ENCODE measurements at places on chromosomes 12 and 14.

DNA sequence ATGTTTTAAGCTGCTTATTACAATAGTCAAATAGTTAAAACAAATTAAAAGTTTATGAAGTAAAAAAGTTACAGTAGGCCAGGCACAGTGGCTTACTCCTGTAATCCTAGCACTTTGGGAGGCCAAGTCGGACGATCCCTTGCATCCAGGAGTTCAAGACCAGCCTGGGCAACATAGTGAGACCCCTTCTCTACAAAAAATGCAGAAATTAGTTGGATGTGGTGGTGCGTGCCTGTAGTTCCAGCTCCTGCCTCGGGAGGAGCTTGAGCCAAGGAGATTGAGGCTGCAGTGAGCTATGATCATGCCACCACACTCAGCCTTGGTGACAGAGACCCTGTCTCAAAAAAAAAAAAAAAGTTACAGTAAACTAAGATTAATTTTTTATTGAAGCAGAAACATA is 142.6 kb downstream of the MIPOL1 start:
- DNase-seq = no peak

DNA sequence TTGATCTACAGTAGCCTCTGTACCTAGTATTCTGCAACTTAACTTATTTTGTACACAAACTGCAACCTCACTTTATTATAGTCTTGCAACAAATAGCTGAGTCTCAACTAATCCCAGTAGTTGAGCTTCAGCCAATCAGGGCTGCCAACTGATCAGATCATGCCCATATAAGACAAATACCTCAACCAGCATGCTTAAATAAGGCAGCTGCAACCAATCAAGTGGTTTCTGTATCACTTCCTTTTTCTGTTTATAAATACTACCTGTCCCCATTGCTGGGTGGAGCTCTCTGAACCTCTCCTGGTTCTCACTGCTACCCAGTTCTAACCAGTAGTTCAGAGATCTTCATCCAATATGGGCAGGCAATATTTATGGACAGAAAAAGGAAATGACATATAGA is 248.5 kb upstream of the FBXO33 start:
- DNase-seq = no peak

DNA sequence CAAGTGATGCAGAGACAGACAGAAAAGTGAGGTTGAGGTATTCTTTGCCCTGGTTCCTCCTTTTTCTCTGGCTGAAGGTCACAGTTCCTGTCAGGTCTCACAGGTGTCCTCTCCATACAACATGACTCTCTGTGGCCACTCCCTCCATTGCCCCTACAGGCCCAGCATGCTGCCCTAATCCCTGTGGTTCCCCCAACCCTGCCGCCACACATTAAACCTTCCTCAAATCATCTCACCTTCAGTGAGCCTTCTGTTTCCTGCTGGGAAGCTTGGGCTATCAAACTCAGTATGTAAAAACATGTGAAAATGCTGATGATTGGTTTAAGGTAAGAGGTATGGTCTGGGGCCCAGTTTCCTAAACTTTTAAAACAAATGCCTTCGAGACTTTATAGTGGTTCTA is 159.0 kb upstream of the E2F7 start:
- DNase-seq = no peak

- no peak for DNase-seq
Measured at GRCh38 chr12:70415987-70416386, 49.9 kb downstream of the KCNMB4 start.

GRCh38 chr12:53543539-53543938 is 36.3 kb upstream of the NPFF start:
- DNase-seq = peak; percentile 34

- no peak for DNase-seq
Measured at GRCh38 chr12:117853600-117853999, 115.2 kb downstream of the KSR2 start.

GRCh38 chr14:104519721-104520120 is 59.8 kb upstream of the C14orf180 start:
- no peak for DNase-seq

DNA sequence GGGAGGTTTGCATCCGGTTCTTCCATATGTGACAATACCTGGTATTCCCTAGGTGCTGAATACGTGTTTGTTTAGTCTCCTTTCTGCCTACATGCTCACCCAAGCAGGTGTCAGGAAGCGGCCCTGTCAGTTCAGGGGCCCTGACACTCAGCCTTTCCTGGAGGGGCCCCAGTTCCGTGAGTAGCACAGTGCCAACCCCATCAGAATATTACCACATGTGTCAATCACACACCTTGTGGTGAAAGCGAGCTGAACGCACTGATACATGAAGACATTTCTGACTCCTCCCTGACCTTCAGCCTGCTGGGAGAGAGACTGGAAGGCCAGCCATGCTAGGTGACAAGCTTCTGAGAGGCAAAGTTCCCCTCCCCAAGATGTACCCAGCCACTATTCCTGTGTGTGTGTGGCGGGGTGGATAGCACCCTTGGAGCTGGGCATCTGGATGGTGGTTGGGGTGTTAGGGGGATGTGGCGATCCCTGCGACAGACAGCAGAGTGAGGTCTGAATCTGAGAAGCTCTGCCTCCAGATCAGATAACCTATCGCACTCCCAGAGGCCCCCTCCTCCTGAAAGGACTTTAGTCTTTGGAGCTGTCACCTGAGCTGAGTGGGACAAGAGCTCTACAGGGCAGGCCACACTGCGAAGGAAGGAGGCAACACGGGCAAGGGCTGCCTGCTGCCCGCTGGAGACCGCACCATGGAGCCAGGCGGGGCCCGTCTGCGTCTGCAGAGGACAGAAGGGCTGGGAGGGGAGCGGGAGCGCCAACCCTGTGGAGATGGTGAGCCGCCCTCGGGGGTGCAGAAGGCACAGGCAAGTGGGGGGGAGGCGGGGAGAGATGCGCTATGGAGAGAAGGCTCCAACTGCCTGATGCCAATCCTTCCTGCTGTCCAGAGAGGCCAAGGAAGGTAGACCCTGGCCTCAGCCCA is at the start of gene SOAT2:
Gene SOAT2 (plus strand): TSS at position 604 of the 925 bp plus-strand sequence. CDS start 92 bp downstream, at position 696.
- peak; percentile 51 for DNase-seq

- no peak for DNase-seq
Measured at GRCh38 chr12:8553088-8553627, 12.5 kb upstream of the CLEC4E start.

DNA sequence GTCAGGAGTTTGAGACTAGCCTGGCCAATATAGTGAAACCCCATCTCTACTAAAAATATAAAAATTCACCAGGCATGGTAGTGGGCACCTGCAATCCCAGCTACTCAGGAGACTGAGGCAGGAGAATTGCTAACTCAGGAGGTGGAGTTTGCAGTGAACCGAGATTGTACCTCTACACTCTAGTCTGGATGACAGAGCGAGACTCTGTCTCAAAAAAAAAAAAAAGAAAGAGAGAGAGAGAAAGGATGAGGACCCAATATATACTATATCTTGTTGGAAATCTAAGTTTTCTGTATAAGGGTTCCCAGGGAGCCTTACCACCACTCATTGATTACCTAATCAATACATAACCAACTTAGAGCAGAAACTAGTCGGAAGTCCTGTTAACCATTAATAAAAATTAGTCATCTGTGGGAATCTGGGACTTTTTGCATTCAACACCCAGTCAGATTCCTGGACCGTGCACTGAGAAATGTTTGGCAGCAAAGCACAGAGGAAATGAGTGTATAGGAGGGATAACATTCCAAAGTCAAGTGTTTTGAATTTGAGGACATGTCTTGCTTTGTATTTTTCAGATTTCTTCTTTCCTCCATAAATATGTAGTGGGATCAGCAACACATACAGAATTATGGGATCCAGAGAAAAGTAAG is 44.8 kb upstream of the NR2C1 start:
- no peak for DNase-seq

DNA sequence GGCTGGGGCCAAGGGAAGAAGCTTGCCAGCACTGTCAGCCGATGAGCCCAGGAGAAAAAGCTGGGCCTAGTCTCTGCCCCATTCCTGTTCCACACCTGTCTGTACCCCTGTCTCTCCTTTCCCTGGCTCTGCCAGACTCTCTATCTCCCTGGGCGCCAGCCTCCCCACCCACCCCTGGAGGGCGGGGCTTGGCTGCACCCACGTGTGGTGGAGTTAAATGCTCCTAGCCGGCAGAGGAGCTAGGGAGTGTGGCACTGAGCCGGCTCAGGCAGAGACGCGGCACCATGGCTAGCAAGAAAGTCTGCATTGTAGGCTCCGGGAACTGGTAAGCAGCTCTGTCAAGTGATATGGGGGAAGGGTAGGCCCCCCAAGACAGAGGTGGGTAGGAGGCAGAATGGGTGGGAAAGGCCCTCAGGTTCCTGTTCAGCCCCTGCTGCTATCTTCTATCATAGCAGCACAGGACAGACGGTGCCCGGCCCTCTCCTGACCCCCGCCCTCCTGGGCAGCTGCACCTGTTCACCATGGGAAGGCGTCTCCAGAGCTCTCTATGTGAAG is at the start of gene GPD1:
Gene GPD1 (plus strand): TSS at position 242 of the 555 bp plus-strand sequence. CDS start 43 bp downstream, at position 285.
- no peak for DNase-seq

DNA sequence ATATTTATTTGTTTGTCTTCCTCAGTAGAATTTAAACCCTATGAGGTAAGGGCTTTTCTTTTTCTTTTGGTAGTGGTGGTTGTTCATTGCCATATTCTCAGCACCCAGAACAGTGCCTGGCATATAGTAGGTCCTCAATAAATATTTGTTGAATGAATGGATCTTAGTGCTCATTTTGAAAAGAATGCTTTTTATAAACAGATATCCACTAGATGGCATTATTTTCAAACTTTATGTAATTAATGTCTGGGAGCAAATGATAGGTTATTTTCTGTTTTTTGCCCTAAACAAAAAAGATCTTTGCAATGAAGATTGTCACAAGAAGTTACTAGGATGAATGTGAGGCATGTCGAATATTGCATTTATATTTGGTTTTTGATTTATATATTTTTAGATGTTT is 64.1 kb downstream of the RAD51B start:
- no peak for DNase-seq

DNA sequence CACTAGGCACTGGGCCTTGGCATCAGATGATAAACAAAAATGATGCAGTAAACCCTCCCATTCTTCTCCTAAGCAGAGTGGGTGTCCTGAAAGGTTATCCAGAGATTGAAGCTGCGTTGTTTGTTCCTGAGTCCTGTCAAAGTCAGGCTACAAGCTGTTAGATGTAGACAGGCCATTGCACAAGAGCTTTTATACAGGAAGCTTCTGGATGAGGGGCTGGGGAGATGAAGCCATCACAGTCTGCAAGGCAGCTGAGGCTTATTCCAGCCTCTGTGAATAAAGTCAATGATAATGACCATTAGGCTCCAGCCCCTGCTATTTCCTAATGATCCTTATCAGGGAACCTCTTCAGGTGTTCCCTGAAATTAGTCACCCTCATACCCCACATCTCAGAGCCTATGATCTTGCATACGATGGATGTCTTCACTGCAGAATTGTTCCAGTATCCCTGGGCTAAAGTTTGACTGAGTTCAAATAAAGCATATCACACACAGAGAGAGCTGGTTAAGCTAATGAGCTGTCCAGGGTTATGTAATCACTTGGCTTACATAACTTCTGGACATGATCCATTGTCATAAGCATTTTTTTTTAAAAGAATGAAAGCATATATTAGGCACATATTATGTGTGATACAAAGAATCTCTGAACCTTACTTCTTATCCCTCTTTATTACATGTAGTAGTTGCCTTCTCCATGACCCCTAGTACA is 337.1 kb upstream of the OR4E1 start:
- no peak for DNase-seq

GRCh38 chr14:75539162-75539560 is 16.9 kb downstream of the BATF start:
- no peak for DNase-seq

GRCh38 chr14:41285186-41285748 is 321.4 kb upstream of the LRFN5 start:
- DNase-seq = no peak

GRCh38 chr12:39503439-39503838 is 60.5 kb upstream of the KIF21A start:
- DNase-seq = no peak

GRCh38 chr14:23984891-23985602 is 3.7 kb upstream of the DHRS4L2 start:
- DNase-seq = no peak

- no peak for DNase-seq
Measured at GRCh38 chr14:101735453-101735852, 26.1 kb upstream of the PPP2R5C start.

DNA sequence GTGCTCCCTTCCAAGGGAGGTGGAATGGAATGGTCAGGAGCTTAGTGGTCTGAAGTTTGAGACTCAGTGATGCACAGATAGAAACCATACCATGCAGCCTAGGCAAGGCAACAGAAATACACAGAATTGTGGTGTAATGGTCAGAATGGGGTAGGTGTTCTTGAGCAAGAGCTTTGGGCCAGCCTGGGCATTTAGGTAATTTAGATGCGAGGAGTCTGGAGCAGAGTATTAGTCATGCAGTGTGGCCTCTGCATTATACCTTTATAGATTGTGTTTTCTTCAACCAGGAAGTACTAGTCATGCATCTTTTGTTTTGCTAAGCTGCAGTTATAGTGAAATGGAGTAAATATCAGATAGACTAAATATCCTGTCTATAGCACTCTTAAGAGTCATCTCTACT is 118.3 kb downstream of the DAAM1 start:
- no peak for DNase-seq

DNA sequence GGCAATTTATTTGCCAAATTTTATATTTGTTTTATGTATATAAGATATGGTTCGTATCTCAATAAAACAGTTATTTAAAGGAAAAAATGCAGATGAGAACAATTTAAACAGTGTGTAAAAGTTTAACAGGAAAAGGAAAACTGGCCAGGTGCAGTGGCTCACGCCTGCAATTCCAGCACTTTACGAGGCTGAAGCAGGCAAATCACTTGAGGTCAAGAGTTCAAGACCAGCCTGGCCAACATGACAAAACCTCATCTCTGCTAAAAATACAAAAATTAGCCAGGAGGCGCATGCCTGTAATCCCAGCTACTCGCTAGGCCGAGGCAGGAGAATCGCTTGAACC is 22.3 kb downstream of the G2E3 start:
- DNase-seq = no peak

DNA sequence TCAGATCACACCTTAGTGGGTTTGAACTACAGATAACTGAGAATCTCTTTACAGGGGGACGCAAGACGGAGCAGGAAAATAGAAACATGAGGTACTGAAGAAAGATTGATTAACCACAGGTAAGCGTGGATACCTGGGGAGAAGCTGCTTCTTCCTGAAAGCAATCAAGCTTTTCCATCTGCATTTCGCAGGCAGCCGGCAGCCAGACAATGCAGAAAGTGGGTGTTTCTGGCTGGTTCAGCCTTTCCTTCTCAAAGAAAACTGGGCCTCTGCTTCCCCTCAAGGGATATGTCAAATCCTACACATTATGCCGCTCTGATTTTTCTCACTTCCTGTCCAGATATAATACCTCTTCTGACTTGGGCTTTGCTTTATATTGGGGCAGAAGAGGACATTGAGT is 39.1 kb upstream of the PPFIA2 start:
- no peak for DNase-seq

DNA sequence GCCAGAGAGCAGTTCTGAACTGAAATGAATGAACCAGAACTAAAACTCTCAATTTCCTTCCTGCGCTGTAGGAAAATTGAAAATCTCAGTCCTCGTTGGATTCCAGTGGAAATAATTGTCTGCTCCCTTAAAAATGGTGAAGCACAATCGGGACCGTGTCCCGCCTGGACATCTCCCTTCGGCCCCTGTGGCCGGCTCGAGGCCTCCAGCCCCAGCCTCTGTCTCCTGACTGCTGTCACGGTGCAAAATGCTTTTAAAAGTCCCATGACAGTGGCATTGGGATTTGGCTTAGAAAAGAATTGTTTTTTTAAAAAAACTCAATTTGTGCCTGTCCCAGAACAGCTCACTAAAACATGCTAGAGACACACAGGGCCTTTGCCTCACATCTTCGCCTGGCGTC is 142.5 kb downstream of the ZNF664 start:
- DNase-seq = no peak
